ENCODE measurements at places on chromosomes 12 and 14. TPM values are rescaled to one million over a fixed set of nuclear protein-coding genes. Genes with fewer than 3 reads are reported as not detected.

DNA sequence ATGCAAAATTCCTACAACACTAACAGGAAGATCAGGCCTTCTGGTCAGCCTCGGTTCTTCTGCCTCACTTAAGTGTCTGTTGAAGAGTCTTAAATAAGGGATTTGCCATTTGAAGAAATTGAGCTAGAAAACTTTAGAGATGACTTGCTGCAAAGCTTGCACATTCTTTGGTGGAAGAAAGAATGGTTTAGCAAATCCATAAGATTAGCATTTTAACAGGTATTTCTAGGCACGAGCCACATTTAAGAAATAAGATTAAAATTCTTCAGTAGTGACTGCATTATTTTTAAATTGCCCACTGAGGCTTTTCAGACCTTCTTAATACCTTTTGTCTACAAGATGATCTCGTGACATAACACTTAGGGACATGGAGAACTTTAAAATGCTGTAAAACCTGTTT, 327.1 kb downstream of the TMEM117 start:
- DNase-seq: no peak

DNA sequence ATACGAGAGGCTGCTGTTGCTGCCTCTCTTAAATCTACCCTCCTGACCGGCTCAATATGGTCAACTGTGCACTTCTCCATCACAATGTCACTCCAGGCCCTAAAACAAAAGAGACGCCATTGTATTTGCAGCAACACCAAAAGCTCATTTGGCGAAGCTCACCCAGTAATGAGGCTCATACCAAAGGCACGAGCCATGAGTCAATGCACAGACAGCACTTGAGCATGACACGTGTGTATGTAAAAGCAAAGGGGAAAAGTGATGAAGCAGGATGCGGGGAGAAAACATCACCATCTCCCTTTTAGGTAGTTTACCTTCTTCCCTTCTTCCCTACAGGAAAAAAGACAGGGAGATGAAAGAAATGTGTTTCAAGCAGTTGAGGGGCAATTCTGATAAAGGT, 150.3 kb downstream of the FOXN3 start:
- DNase-seq: no peak

DNA sequence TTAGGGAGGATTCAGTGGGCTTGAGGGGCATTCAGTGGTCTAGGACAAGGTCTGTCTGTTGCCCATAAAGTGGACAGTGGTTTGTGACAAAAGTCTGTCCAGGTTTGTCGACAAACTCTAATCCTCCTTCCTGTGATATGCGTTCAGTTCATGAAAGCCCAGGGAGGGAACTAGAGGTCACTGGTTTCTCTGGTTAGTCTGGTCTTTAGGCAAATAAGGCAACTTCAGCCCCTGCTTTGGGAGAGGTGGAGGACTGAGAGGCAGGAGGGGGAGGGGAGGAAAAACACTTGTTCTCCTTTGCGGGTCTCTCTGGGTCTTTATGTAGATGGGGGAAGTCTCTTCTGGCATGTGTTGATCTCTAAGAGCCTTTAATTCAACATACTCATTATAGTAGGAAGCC, 235.1 kb upstream of the PWP1 start:
- no peak for DNase-seq

DNA sequence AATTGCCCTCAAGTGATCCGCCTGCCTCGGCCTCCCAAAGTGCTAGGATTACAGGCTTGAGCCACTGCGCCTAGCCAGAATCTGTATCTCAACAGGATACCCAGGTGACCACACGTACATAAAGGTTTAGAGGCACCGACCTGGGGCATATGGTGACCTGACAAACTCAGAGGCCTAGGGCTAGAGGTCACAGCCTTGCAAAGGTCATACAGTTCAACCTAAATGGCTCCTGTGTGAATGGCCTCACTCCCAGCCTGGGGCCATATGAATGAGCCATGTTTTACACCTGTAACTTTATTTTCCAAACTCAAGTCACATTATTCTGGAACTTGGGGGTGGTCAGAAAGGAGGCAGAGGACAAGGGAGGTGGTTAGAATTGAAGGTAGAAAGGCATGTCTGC, 10.0 kb downstream of the STXBP6 start:
- DNase-seq: no peak

DNA sequence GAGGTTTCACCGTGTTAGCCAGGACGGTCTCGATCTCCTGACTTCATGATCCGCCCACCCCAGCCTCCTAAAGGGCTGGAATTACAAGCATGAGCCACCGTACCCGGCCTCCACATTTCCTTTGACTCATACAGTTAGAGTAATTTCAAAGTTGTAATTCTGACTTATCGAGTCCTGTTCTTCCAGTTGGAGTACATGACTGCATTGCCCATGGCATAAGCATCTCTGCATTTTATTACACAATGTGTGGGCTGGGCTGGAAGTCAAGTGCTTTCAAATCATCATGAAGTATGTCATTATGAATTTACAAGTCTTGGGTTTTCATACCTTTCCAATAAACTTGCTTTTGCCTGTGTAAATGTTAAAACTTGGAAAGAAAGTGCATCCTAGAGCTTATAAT, 1295.7 kb upstream of the FLRT2 start:
- no peak for DNase-seq

GRCh38 chr14:103074729-103075367, 9.2 kb upstream of the LBHD2 start:
- DNase-seq: no peak

- DNase-seq: no peak
These were observed 3.5 kb downstream of the RPS6KL1 start for GRCh38 chr14:74919421-74920165.

DNA sequence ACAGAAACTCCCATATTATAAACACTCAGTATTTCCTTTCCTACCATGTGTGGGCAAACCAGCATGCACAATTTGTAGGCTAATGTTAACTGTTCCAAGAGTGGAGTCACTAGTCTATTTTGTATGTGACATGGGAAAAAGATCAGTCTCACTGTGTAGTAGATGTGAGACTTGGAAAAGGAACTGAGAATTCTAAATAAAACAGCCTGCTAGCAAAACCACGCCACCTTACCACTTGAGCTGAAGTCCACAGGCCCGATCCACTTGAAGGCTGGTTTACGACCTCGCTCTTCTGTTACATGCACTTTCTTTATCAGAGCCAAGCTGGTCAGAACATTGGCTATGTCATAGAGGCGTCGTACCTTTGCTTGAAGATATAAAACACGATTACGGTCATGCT, 22.5 kb downstream of the E2F7 start:
- no peak for DNase-seq

Gene FAM90A1
- 1.3 TPM for polyA plus RNA-seq

Gene EXOC5
- polyA plus RNA-seq: 93.5 TPM

Data from right renal pelvis (tissue), 4 donors.